ENCODE measurements at places on chromosomes 16 and 17.

DNA sequence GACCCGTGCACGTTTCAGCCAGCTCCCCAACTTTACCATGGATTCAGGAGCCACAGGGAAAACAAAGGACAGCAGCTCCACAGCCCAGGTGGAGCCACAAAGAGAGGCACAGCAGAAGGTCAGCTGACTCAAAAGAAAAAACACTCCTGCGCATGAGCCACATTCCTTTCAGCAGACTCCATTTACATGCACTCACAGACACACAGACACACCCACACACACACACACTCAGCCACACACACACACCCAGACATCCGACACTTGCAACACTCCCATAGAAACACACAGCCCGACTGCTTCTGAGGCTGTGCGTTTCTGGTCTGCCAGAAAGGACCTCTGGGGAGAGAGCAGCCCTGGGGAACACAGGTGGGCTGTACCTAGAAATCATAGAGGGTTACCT is 2335.5 kb downstream of the TP53TG3F start:
- no peak for DNase-seq

GRCh38 chr17:73283841-73284282 is 22.2 kb upstream of the CPSF4L start:
- DNase-seq: no peak

DNA sequence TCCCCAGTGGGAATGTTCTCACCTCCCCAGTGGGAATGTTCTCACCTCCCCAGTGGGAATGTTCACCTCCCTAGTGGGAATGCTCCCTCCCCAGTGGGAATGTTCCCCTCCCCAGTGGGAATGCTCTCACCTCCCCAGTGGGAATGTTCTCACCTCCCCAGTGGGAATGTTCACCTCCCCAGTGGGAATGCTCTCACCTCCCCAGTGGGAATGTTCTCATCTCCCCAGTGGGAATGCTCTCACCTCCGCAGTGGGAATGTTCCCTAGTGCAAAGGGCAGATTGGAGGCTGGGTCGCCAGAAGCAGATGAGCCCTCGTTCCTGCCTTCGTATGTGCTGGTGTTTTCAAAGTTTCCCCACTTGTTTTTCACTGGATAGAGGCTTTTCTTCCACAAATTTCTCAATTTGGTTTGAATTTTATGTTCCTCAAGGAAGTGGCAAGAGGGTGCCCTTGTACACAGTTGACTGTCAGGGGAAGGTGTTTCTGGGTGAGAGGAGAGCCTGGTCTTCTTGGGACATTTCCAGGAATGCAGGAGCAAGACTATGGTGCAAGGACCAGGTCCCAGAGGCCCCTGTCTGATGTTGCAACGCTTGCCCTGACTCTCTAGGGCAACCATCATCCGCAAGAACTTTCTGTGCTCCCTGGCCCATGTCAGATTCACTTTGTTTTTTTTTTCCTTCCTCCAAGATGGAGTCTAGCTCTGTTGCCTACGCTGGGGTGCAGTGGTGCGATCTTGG is 34.0 kb downstream of the TRARG1 start:
- DNase-seq: no peak

- DNase-seq: no peak
These were observed 17.1 kb downstream of the STX4 start for GRCh38 chr16:31050280-31051030.

GRCh38 chr17:32156656-32157055 is 14.4 kb downstream of the RHOT1 start:
- no peak for DNase-seq

DNA sequence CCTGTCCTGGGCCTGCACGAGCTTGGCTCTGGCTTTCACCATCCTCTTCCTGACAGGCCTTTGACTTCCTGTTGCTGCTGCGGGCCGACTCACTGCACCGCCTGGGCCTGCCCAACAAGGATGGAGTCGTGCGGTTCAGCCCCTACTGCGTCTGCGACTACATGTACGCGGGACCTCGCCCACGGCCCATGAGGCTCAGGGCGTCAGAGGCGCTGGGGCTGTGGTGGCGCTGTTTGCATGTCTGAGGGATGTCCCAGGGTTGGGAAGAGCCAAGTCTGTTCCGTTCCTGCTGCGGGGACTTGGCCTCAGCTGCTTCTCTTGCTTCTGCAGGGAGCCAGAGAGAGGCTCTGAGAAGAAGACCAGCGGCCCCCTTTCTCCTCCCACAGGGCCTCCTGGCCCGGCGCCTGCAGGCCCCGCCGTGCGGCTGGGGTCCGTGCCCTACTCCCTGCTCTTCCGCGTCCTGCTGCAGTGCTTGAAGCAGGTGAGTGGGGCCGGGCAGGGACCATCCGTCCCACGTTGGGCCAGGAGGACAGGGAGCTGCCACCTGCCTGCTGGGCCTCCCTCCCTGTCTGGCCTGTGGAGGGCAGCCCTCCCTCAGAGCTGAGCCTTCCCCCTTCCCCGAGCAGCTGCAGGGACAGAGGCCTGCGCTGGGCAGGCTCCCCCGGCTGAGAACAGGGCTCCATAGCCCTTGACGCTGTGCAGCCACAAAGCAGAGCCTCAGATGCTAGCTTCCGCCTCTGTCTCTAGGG is 23.8 kb downstream of the TSC2 start:
- DNase-seq: no peak

GRCh38 chr17:59365383-59365981 is 34.0 kb downstream of the YPEL2 start:
- no peak for DNase-seq

- DNase-seq: no peak
These were observed 43.5 kb downstream of the SCPEP1 start for GRCh38 chr17:57021226-57021940.

DNA sequence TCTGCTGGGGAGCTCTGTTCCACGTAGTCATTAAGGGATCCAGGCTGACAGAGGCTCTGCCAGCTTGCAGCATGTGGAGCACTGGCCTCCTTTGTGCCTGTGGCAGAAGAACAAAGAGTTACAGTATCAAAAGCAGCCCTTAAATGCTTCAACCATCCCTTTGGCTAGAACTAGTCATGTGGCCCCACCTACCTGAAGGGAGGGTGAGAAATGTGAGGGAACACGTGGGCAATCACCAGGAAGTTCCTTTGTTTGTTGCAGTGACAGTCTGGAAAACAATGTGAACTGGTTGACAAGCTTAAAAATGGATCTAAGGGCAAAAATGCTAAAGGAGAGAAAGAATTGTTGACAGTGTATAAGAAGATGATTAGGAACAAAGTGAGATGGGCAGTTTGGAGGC is 290.4 kb upstream of the HSBP1 start:
- no peak for DNase-seq

- no peak for DNase-seq
These were observed 37.7 kb downstream of the GINS2 start for GRCh38 chr16:85650844-85651628.

DNA sequence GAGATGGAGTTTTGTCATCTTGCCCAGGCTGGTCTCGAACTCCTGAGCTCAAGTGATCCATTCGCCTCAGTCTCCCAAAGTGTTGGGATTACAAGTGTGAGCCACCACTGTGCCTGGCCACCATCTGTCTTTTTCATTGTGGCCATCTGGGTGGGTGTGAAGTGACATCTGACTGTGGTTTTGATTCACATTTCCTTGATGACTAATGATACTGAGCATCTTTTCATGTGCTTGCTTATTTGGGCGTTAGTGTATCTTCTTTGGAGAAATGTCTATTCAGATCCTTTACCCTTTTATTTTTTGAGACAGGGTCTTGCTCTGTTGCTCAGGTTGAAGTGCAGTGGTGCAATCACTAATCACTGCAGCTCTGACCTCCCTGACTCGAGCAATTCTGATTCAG is 53.9 kb upstream of the ERN1 start:
- DNase-seq: no peak

DNA sequence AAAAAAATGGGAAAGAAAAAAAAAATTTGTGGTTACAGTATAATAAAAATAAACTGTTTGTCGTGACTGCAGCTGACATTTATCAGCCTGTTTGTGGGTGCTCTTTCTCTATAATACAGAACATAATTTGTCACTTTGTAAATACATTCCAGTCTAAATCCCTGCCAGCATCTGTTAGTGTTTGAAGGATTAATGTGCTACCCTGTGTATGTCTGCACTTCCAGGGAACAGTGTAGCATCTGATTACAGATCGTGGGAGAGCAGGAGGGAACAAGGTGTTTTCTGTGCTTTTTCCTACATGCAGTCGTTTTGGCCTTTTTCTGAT is 265.1 kb downstream of the WWOX start:
- no peak for DNase-seq

GRCh38 chr16:89709716-89710432 is 8.4 kb upstream of the SPATA2L start:
- DNase-seq: no peak

GRCh38 chr16:58474296-58474695 is 25.6 kb upstream of the NDRG4 start:
- DNase-seq: no peak

- no peak for DNase-seq
These were observed 87.6 kb upstream of the TOX3 start for GRCh38 chr16:52634528-52634927.

DNA sequence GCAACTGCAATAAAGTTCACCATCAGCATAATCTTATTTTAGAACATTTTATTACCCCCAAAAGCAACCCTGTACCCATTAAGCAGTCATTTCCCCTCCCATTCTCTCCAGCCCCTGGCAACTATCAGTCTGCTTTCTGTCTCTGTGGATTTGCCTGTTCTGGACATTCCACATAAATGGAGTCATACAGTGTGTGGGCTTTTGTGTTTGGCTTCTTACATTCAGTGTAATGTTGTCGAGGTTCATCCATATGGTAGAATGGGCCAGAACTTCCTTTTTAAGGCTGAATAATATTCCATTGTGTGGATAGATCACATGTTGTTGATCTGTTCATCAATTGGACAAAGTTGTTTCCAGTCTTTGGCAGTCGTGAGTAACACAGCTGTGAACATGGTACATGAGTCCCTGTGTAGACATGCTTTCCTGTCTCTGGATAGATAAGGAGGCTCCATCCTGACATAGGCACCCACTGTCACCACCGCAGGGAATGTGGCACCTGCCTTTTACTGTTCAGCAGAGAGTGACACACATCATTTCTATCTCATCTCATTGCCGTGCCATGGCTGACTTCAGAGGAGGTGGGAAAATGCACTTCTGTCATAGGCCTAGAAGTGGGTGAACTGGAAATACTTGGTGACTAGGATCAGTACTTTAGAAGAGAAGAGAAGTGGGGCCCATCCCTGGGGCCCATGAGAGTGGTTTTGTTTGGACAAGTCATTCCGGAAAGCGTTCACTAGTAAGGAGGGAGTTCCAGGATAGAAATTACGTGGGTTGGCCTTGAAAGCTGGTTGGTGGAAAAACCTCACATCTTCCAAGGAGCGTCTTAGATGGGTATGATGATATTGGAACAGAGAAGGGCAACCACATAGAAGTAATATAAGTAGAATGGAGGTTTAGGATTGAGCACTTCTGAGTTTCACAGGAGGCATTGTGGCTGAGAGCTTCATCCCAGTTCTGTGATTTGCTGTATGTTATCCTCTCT is 25.8 kb downstream of the EPN2 start:
- DNase-seq: no peak

DNA sequence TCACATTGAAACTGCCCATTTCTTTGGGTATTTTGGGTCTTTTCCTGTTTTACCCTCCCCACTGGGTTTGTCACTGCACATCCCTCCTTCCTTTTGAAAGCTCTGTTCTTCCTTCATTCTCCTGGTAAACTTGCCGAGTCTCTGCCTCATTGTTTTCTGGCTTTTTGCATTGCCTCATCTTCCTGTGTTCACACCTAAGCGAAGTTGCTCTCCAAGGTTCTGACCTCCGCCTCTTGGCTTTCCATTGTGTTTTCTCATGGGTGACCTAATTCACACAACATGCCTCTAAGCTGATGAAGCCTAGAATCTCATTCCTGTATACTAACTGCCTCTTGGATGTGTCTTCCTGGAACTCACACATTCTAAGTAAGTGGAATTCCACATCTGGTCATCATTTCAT is 1096.1 kb upstream of the EEF2KMT start:
- DNase-seq: no peak

GRCh38 chr16:9854675-9855074 is 327.6 kb downstream of the GRIN2A start:
- DNase-seq: no peak

DNA sequence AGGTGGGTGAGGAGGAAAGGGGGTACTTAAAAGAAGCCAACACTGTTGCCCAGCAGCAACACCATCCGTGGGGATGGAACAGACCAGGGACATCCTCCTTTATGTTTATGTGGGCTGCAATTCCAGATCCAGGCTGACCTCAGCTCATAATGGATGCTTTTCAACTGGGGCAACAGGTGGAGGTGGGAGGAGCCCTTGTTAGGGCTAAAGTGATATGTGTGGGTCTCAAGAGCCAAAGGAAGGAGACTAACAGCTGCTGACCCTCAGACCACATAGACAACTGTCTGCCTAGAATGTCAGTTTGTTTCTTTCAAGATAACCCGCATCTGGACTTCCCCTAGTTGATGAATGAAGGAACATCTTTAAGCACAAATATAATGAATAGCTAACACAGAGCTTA is 2.0 kb upstream of the INPP5K start:
- no peak for DNase-seq

- DNase-seq: no peak
These were observed 353.6 kb upstream of the TNRC6C start for GRCh38 chr17:77604973-77605313.

GRCh38 chr17:76049836-76050537 is 22.3 kb downstream of the SRP68 start:
- no peak for DNase-seq

DNA sequence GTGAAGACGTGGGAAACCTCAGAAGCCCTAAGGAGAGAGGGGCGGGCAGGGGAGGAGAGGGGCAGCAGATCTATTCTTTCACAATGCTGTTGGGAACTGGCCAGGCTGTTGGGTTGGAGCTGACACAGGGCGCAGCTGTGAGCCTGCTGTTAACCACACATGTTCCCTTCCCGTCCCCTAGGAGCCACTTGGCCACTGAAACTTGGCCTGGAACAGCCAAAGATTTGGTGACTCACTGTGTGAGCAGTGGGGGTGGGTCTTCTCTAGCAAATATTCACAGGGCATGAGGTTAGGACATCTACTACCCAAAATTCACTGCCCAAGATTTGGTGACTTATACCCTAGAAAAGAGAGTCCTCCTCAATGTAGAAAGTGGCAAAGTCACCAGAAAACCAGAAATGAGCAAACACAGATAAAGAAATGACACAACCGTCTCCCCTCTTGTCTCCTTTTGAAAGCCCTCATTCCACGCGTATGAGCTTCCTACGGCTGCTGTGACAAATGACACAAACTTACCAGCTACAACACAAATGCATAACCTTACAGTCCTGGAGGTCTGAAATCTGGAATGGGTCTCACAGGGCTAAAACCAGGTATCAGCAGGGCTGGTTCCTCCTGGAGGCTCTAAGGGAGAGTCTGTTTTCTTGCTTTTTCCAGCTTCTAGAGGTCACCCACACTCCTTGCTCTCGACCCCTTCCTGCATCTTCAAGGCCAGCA is 6.3 kb downstream of the TBC1D16 start:
- no peak for DNase-seq

DNA sequence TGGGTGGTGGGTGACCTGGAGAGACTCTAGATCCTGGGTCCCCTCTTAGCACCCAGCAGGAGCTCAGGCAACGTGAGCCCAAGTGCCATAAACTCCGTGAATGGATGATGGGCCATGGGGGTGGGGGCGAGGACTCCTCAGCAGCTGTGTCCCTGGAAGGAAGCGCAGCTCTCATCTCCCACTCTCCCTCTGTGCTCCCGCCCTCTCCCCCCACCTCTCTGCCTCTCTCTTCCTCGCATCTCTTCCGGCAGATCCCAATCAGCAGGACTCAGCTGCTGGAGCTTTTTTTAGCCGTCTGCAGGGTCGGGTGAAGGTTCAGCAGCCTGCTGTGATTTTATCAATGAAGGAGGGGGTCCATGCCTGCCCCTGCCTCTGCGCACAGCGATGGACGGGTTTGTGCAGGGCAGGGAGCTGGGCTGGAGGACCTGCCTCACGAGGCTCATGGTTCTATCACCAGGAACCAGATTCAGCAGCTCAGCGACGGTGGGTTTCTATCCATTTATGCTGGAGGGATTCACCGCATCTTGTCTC is 8.3 kb downstream of the CCR7 start:
- DNase-seq: no peak
